Fibroblast of skin of left biceps (primary cell): ENCODE measurements at places on chromosomes 13 and 19.

DNA sequence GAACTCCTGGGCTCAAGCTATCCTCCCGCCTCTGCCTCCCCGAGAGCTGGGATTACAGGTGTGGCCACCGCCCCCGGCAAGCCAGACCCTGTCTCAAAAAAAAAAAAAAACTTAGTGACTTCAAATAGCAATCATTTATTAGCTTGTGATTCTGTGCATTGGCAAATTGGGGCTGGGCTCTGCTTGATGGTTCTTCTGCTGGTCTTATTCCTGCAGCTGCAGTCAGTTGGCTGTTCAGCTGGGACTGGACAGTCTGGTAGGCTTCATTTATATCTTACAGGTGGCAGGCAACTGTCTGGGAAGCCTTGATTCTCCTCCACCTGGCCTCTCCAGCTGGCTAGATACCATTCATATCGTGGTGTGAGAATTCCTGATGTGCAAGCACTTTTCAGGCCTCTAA lies 7.4 kb downstream of the DHDH start:
- no peak for DNase-seq

DNA sequence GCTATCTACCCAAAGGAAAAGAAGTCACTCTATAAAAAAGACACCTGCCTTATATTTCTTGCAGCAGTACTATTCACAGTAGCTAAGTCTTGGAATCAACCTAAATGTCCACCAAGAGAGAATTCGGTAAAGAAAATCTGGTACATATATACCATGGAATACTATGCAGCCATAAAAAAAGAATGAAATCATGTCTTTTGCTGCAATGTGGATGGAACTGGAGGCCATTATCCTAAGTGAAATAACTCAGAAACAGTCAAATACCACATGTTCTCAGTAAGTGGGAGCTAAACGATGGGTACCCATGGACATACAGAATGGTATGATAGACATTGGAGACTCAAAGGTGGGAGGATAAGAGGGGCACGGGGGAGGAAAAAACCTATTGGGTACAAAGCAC lies 82.5 kb upstream of the KCTD15 start:
- DNase-seq = no peak

- no peak for DNase-seq
Measured at GRCh38 chr13:32264407-32264806, 50.8 kb downstream of the ZAR1L start.

DNA sequence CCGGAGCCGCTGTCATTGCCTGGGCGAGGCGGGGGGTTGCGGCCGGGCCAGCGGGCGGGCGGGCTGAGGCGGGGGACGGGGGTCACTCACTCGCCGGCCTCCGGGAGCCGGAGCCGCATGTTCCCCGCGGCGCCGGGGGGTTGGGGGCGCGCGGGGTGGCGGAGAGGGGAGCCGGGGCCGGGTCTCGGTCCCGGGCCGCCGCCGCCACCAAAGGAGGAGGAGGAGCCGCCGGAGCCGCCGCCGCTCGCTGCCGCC lies 149 bp downstream of the MED26 start:
- DNase-seq = no peak

GRCh38 chr19:44260695-44261446 lies 1.2 kb downstream of the ZNF233 start:
- DNase-seq = no peak

GRCh38 chr19:46470376-46470775 lies 987 bp downstream of the PNMA8A start:
- no peak for DNase-seq

DNA sequence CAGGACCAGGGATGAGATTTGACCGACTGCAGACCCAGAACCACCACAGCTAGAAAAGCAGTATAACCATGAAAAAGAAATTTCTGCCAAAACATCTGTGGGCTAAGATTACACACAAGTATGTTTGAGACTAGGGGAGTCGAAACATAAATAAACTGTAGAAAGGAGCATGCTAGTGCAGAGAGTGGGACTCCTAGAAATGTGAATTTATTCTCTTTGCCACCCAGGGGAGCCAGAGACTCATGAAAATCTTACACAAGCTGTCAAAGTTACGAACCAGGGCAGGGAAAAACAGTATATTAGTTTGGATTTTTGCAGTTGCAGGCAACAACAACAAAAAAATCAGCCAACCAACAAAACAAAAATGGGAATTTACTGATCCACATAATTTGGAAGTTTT lies 12.3 kb upstream of the HSPH1 start:
- no peak for DNase-seq

- DNase-seq = no peak
Measured at GRCh38 chr19:5406816-5407215, 48.4 kb upstream of the ZNRF4 start.

- DNase-seq = peak; percentile 37
Measured at GRCh38 chr19:11482384-11483050, 1.7 kb upstream of the ELAVL3 start.
